ENCODE measurements at places on chromosomes 7 and 10.

GRCh38 chr10:95501203-95502094, 59.7 kb downstream of the SORBS1 start:
- DNase-seq = no peak

GRCh38 chr10:71799608-71800453, 26.5 kb upstream of the VSIR start:
- DNase-seq = no peak

- DNase-seq = no peak
Observed at GRCh38 chr10:24451325-24451820, 242.4 kb downstream of the KIAA1217 start.

- no peak for DNase-seq
Observed at GRCh38 chr7:158123214-158123613, 464.4 kb downstream of the PTPRN2 start.

- DNase-seq = no peak
Observed at GRCh38 chr10:48477141-48477540, 127.7 kb downstream of the ARHGAP22 start.

GRCh38 chr7:135232087-135232486, 1.6 kb upstream of the STRA8 start:
- no peak for DNase-seq

DNA sequence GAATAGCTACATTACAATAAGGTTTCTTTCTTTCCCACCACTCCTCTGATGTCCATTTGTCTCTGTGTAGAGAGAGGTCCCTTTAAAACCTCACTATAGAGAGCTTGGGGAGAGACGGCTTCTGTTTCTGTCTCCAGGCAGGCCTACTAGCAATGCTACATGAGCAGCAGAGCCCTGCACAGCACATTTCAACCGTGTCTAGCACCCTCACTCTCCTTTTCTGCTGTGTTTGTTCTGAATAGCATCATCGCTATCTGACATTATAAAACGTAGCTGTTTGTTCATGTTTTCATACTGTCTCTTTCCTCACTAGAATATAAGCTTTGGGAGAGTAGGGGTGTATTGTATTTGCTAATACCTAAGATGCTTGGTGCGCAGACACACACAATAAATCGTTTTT, 487.8 kb upstream of the DPP6 start:
- no peak for DNase-seq

Data from AG09309 (cell line).